ENCODE measurements at places on chromosomes 12 and 14.
A peak's percentile ranks its signal among the peaks of the same experiment; 100 is the strongest.

DNA sequence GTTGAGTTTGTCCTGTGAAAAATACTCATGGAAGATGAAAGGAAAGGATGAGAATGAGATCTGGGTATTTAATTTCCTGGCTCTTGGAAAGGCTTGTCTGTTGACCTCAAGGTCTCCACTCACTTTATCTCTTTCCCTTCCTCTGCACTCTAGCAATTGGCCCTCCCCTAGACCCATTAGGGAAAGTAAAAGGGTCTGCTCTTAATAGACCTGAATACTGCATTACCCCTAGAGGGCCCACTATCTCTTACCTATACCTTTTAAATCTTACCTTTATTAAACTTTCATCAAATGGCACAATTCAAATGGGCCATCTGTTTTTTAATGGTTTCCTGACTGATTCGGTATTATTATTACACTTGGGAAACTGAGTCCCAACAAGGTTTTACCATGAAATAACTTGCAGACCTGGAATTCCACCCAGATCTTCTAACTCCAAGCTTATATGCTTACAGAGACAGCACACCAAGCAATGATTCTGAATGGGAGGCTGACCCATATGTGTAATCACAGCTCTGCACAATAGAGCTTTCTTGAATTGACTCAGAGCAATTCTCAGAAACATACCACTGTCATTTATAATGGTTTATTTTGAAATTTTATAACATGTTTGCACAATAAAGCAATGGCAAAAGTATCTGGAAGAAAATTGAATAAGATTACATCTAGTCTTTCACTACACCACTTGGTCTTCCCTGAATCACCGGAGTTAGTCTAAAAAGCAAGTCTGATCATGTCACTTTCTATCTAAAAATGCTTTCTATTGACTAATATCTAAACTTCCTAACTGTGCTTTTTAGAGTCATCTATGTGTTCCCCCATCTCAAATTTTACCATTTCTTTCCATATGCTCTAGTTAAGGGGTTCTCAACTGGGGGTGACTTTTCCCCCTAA lies 618.5 kb downstream of the NRXN3 start:
- no peak for DNase-seq

GRCh38 chr12:19088606-19089005 lies 40.9 kb upstream of the PLEKHA5 start:
- no peak for DNase-seq

- no peak for DNase-seq
Observed at GRCh38 chr12:34289431-34290380, 267.4 kb downstream of the ALG10 start.

- no peak for DNase-seq
Observed at GRCh38 chr14:66247662-66248193, 238.4 kb upstream of the CCDC196 start.

DNA sequence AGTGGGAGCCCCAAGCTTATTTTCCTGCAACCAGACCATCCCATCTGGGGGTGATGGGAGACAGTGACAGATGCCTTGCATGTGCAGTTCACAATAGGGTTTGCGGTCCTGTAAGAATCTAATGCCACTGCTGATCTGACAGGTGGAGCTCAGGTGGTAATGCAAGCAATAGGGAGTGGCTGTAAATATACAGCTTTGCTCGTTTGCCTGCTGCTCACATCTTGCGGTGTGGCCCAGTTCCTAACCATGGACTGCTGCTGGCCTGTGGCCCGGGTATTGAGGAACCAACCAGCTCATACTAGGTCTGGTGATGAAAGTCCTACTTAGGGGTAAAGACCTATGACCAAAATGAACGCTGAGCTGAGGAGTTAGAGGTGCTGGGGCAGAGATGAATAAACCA lies 36.1 kb upstream of the CCDC88C start:
- no peak for DNase-seq

- no peak for DNase-seq
Observed at GRCh38 chr14:100219126-100219785, 19.7 kb upstream of the YY1 start.

DNA sequence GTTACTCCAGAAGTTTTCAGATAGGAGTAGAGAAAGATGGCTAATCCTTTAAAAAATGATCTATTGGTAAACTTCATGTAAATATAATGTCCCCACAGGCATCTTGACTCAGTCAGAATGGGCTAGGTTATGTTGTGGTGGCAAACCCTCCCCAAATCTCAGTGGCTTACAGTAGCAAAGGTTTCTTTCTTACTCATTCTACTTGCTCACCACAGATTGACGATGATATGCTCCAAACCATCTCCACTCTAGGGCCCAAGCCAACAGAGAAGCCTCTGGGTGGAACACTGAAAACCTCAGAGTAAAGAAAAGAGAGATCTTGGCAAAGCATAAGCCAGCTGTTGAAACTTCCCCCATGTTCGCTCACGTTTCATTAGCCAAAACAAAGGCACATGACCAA lies 146.4 kb downstream of the EMP1 start:
- no peak for DNase-seq

DNA sequence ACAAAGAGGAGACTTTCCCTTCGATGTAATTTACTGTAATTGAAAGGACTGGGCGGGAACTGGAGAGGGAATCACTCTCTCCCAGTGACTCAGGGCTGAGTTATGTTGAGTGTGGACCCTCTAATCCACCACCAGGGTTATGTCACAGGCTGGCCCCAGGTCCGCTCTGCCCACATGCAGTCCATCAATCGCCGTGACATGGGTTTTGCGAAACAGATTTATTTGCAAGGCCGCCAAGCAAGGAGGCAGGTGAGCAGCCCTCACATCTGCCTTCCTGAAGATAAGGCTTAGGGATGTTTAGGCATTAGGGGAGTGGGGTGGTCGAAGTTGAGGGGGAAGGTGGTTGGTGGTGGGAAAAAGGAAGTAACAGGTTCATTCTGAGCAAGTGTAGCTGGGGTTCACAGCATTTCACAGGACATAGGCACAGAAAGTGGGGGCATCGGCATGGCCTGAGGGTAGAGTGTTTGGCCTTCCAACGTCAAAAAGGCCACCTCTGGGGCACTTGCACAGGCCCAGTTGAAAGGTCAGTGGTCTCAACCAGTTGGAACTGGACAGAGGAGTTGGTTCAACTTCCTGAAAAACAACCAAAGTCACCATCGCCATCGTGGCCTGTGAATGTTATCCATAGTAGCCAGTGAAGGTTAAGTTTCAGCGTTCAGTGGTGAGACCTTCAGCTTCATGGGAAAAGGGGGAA lies 66.9 kb downstream of the DNAH10 start:
- no peak for DNase-seq

DNA sequence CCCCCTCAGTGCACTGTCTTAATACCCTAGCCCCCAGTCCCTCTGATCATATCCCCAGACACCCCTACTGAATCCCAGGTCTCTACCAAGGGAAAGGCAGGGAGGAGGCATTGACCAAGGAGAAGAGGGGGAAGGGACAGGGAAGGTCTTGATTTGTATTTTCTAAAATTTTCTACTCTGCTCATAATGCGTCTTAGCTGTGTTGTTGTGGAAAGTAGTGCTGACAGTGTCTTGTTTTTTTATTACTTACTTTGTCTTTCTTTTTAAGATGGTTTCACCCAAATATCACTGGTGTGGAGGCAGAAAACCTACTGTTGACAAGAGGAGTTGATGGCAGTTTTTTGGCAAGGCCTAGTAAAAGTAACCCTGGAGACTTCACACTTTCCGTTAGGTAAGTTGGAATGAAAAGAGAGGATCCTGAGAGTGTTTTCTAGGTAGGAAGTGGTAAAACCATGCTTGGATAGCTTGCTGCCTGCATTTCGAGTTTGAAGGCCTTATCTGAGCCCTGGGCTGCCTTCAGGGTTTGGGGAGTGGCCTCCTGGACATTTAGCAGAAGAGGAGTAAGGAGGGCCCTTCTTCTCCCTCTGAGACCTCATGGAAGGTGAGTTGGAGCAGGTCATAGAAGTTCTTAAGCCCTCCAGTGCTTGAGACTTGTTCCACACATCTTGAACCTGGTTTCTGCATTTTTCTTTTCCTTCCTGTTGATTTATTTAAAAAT lies 27.4 kb downstream of the PTPN11 start:
- no peak for DNase-seq

GRCh38 chr12:4031703-4032291 lies 158.6 kb upstream of the PARP11 start:
- DNase-seq = peak; percentile 39

DNA sequence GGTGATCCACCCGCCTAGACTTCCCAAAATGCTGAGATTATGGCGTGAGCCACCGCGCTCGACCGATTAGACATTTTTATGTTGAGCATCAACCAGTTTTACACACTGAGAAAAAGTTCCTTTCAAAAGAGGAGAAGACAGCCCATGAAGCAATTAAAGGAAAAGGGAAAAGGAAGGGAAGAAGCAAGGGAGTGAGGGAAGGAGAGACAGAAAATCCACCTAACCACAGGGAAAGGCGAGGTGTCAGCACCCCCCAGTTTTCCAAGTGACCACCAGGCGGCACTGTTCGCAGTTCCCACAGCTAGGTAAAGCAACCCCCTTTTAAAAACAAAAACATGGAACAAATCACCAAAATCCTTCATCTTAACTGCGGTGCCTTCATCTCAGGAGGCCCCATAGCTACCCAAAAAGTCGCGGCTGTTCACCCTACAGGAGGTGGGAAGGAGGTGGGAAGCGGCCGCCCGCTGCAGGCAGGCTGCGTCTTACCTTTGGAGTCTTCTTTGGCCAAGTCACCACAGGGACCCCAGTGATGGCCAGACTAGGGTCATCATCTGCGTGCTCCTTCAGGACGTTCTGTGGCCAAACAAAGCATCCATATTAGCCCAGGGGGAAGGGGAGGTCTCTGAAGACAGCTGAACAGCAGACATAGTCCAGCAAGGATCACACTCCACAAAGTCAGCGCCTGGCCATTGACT lies 86.6 kb downstream of the KDM2B start:
- DNase-seq = peak; percentile 43

- DNase-seq = no peak
Observed at GRCh38 chr12:75959060-75959459, 72.5 kb downstream of the PHLDA1 start.

DNA sequence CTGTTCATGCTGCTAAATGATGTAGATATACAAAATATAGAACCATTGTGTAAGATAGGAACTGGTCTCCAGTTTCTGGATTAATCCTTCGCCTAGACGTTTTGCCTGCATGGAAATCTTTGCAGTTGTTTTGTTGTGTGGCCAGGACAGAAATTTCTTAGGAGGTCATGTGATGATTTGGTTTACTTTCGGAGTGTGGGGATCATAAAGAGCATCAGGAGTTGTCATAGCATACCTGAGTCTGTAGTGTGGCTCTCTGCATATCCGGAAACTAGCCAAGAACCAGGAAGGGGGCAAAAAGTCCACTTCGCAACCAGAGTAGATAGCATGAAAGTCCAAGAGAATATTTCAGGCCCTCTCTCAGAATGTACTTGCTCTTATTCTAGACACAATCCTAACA lies 3.1 kb downstream of the SAMD4A start:
- no peak for DNase-seq

DNA sequence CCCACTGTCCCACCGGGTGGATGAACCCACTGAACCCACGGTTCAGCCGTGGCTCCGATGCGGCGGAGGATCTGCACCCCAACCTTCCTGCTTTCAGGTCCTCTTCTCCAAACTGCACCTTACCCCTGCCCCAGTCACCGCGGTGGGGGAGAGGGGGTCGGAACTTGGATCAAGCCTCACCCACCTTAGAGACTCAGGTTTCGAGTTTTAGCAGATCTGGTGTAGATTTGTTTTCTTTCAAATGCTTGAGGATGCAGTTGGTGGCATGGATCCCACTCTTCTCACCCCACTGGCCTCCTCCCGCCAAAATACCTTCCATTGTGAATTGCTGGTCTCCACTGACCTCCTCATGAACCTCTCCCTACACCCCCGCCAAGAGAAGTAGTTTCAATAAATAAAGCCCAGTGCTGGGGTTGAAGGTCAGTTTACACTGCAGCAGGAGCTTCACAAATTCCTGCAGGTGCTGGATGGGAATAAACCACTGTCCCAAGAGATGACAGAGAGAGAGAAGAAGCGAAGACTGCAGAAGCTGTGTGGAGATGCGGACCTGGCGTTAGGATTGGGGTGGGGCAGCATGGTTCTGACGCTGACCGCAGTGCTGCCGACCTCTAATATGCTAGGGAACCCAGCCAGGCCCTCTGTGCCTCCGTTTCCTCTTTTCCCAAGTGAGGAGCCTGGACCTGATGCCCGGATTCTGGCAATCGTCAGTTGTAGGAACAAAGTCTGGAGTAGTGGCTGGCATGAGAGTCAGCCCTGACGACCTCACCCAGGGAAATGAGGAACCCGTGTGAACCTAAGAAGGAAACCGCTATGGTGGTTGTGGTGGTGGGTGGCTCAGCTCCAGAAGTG lies 7.4 kb downstream of the TTC6 start:
- no peak for DNase-seq

GRCh38 chr14:104443391-104444158 lies 136.0 kb upstream of the C14orf180 start:
- DNase-seq = no peak

DNA sequence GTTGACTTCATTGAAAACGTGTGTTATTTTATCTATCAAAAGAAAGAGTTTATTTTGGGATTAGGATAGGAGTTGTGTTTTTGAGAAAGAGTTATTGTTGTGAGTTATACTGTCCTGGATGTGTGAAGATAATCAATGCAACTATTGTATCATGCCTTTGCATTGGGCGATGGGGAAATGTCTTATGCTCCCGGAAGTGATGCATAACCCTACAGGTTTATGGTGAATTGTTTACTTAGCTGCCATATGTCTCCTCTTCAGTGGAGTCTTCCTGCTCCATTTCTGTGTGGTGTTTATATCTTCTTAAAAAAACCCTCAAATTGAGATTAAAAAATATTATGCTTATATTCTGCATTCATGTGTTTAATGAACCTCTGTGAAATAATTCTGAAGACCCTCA lies 6.5 kb downstream of the PDE3A start:
- DNase-seq = no peak

- no peak for DNase-seq
Observed at GRCh38 chr12:97502600-97502999, 40.0 kb downstream of the RMST start.

GRCh38 chr12:97681612-97682504 lies 219.3 kb downstream of the RMST start:
- no peak for DNase-seq

- no peak for DNase-seq
Observed at GRCh38 chr12:22318108-22318737, 16.3 kb downstream of the ST8SIA1 start.

DNA sequence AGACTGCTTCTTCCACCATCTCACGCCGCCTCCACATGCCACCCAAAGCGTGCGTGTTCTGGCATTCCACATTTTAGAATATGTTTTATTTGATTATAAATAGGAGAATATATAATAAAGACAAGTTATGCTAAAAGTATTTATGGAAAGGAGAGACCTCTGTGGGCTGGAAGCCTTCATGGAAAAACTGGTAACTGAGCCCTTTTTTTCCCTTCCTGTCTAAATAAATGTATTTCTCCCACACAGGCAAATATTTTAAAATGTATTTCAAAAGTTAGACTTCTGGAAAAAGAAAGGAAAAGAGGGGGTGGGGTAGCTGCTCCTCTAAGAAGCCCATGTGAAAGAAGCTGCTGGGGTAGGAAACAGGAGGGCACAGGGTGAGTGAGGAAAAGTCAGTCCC lies 16.1 kb upstream of the NR4A1 start:
- no peak for DNase-seq

DNA sequence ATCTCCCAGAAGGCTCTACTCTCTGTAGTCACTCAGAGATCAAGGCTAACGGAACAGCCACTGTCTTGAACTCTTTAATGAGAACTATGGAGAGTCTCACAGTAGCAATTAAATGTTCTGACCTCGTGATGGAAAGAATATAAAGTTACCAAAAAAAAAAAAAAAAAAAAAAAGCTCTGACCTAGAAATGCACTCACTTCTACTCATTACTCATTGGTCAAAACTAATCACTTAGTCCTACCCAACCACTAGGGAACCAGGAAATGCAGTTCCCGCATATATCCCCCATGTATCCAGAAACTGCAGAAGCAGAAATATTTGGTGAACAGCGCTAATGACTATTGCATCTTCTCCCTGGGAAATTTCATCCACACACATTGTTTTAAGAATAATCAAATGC lies 29.5 kb upstream of the C12orf76 start:
- no peak for DNase-seq

Measured in HTR-8/SVneo (cell line).